ENCODE measurements at places on chromosomes 3 and 15.

DNA sequence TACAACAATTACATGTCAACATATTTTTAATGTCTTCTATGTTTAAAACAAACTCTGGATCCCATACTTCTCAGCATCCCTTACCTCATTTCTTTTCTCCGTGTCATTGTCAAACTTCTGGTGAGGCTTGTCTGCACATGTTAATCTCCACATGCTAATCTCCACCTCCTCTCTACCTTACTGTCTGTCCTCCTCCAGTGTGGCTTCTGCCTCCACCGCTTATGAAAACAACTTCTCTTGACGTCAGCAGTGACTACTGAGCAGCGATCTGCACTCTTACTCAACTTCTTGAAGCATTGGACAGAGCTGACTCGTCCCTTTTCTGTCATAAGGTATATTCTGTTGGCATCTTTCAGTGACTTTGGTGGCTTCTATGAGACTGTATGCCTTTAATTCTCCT lies 338.2 kb upstream of the THRB start:
- no peak for DNase-seq

DNA sequence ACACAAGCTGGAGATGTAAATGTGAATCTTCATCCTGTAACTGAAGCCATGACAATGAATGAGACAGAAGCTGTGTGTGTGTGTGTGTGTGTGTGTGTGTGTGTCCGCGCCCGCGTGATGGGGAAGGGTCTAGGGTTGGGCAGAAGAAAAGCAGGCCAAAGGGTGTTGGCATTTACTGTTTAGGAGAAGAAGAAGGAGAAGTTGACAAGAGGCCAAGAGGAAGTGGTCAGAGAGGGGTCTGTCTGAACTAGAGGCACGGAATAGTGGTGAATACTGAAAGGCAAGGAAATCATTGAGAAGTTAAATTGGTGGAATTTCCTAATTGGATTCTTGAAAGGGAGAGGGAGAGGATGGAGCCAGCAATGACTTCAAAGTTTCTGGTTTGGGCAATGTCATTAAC lies 5.6 kb upstream of the NCEH1 start:
- DNase-seq = no peak

GRCh38 chr15:52789601-52790168 lies 451 bp downstream of the ONECUT1 start:
- no peak for DNase-seq

DNA sequence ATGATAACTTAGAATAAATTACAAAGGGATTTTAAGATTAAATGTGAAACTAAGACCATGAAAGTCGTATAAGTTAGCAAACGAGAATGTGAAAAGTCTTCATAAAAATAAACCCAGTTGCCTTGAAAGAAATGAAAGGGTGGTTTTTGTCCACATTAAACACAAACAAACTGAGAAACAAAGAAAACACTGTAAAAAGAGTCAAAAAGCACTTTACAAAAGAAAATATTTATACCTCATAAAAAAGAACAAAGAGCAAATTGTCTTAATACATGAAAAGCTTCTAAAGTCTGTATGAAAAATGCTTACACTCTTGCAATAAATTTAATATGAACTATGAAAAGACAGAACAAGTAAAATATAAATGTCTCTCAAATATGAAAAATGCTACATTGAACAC lies 865.9 kb upstream of the CADM2 start:
- DNase-seq = no peak

GRCh38 chr3:178002113-178002512 lies 534.1 kb upstream of the KCNMB2 start:
- no peak for DNase-seq

DNA sequence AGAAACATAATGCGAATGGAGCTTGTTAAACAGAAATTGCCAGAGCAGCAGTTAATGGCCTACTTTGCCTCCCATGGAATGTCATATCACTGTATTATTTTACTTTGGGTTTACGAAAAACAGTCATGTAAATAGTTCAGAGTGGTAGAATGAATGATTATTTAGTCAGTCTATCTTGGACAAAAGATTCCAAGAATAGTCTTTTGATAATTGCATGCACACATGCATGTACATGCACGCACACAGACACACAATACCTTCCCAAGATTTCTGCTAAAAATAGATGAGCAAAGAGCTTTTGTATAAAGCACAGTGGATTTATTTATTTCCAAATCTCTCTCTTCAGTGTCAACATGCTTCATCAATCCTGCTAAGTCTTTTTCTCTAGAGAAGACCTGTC lies 800.7 kb downstream of the DIPK2A start:
- DNase-seq = no peak

DNA sequence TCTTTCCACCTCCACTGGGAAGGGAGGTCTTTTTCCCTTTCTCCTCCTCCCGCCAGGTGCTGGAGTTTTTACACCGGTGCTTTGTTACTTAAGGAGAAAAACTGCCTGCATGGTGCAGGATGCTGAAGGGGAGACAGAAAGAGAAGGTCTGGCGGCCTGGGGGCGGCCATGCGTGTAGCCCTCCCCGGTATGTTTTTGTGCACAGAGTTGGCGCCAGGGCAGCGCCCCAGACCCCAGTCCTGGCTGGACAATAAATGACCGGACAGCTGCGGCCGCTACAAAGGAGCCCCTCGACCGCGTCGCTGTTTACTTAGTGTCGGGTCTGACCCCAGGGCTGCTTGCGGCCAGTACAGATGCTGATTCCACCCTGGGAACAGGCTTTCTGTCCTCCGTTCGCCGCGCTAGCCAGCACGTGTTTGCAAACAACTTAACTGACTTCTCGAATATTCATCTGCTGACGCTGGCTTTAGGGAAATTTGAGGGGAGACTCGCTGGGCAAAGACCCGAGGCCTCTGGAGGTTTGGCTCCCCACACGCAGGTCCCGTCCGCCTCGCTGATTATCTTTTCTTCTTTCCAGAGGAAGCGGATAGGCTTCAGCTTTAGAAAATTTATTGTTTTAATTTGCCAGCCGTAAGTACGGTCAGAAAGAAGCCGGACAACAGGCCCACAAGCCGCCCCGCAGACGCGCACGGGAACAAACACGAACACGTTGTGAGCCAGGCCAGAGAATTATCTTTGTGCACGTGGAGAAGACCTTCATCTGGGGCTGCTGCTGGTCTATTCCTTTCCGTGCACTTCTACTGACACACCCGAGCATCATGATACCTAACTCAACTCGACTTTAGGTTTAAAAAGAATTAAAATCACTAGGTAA lies 46.9 kb downstream of the ZIC4 start:
- DNase-seq = no peak

- no peak for DNase-seq
Observed at GRCh38 chr3:18445401-18446148, 20.4 kb upstream of the SATB1 start.
